ENCODE measurements at places on chromosomes 4 and X.

DNA sequence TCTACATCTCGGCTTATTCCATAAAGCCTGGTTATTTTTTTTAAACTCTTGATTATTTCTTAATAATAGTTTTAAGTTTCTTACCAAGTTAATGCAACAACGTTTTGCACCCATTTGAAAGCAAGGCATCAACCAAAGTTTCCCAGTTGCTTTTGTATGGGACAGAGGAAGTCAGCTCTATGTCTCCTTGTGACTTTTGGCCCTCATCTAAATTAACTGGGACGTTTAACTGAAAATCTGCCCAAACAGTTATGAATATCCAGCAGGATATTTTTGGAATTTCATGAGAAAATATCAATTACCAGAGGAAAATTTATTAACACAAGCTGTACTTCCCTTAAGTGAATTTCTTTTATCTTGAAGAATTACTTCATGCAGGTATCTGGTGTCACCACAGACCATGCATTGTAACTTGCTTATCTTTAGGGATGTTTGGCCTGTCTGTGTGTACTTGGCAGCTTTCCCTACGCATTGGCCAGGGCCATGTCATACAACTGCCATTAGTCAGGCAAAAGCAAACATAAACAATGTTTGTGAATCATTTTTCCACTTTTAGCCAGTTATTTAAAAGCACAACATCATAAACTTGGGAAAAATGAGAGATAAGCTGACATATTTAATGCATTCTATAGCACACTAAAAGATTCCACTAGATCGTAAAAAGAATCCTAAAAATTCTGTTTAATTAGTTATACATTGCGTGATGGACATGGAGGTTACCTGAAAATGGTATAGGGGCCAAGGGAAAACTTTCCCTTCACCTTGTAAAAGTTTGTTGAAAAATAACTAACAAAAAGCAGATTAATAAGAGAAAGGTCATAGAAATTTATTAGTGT lies 101.4 kb upstream of the PDE5A start:
- peak; percentile 13 for DNase-seq

- DNase-seq = no peak
These were observed 26.2 kb upstream of the GPR173 start for GRCh38 chrX:53022381-53022780.

DNA sequence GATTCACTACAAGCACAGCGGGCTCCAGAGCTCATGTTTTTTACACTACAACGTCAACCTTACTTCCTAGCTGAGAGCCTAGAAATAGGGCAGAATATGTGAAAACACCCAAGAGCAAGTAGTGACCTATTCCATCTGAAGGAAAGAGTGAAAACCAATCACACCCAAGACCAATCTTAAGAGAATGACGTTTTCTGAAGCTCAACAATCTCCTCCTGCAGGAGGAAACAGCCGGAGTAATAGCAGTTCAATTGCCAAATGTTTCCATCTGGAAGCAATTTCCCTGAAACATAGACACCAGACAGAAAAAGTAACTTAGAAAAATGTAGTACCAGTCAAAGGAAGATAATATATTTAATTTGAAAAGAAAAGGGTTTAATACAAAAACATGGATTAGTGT lies 142.4 kb downstream of the ANXA5 start:
- no peak for DNase-seq

DNA sequence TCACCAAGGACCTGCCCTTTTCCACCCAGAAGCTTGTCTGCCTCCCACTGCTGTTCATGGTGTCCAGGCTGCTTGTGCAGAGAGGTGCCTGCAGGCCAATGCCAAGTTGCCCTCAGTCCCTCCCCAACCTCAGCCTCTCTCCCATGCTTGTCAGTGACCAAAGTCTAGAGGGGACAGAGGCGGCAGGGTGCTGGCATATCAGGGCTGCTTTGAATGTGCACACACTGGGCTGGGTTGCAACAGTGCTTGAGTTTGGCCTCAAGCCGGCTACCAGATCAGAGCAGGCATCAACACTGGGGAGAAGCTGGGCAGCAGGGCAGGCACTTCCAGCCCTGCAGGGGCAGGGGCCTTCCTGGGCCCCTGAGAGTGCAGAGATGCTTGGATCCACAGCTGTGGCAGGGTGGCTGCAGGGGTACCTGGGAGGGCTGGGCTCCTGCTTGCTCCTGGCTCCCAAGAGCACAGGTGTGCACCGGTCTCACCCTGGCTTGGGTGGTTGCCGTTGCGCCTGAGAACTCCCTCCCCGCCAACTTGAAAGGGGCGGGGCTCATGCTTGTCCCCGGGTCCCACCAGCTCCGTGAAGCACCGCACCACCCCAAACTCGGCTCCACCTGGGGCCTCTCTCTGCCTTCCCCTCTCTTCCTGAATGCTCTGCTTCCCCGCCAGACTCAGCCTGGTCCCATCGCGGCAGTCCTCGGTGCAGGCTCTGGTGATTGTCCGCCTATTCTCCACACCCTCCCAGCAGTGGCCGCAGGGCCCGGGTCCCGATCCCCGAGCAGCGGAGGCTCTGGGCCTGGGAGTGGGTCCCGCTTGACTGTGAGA lies 1681.9 kb upstream of the ADGRL3 start:
- DNase-seq = no peak

- no peak for DNase-seq
These were observed 465.1 kb upstream of the GALNTL6 start for GRCh38 chr4:171348090-171348489.

DNA sequence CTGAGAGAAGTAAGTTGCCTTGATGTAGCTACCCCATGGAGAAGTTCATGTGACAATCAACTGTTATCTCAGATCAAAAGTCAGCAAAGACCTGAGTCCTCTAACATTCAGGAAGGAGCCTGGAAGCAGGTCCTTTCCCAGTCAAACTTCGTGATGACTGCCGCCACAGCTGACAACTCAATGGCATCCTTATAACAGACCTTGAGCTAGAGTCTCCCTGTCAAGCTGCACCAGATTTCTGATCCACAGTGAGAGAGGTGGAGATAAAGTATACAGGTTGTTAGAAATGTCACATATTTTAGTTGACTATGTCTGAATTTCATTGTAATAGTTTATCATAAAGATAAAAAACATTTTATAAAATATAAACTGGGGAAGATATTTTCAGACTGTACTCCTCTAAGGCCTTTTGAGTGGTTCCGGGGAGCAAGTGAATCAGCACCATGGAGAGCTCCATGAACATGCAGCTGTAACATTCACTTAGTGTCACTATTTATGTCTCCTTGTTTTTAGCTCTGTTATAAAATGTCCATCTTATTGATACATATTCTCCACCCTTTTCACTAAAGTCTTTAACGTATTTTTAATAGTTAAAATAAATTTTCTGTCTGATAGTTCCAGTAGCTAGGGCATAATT lies 1653.5 kb upstream of the AGA start:
- peak; percentile 6 for DNase-seq

DNA sequence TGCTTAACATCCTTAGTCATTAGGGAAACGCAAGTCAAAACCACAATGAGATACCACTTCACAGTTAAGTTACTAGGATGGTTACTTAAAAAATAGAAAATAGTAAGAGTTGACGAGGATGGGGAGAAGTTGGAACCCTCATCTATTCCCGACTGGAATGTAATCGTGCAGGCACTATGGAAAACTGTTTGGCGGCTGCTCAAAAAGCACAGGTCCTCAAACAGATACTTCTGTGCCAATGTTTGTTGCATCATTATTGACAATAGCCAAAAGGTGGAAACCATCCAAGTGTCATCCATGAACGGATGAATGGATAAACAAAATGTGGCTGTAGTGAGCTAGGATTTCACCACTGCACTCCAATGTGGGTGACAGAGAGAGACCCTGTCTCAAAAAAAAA lies 11.7 kb downstream of the CTAG1B start:
- no peak for DNase-seq

- DNase-seq = no peak
These were observed 245.0 kb upstream of the GEMIN8 start for GRCh38 chrX:14274691-14275090.

DNA sequence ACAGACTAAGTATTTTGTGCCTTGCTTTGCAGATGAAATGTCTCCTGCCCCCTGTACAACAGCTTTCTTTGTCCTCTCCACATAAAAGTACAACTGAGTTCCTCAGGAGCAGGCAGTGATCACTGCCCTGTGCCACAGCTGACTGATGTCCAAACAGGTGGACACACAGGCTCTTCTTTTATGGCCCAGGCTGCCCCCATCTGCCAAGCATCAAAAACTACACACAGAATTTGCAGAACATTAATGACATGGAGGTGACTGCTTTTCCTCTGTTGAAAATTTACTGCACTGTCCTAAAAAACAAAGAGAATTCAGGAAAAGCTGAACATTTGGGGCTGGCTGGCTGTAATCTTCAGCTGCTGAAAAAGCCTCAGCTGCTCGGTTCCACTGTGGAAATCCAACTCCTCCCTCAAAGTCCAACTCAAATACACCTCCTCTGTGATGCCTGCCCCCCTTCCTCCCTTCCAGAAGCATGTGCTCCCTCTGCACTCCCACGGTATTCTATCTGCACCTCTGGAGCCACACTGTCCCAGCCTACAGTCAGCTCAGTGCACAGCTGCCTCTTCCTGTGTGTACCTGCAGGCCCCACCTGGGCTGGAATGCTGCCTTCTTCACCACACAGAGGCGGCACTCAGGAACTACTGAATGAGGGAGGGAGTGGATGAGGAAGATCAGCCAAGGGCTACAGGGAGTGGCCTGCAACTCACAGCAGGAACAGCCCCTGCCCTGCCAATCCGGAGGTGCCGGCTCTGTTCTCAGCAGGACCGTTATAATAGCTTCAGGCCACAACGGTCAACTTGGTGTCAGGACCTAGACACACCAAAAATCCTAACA lies 10.3 kb downstream of the AFAP1 start:
- no peak for DNase-seq

GRCh38 chr4:125314676-125315575 lies at the start of gene FAT4:
Gene FAT4 (plus strand): TSS chr4:125314955. CDS start chr4:125316412, 1,457 bp downstream.
- DNase-seq = peak; percentile 86

GRCh38 chr4:88040707-88041106 lies 33.3 kb downstream of the PKD2 start:
- DNase-seq = peak; percentile 31

- peak; percentile 77 for DNase-seq
These were observed 54.9 kb downstream of the ACOX3 start for GRCh38 chr4:8385611-8386010.

GRCh38 chr4:153197301-153197700 lies 6.9 kb upstream of the TRIM2 start:
- no peak for DNase-seq

- DNase-seq = no peak
These were observed 13.8 kb downstream of the SH3BGRL start for GRCh38 chrX:81215685-81216084.

DNA sequence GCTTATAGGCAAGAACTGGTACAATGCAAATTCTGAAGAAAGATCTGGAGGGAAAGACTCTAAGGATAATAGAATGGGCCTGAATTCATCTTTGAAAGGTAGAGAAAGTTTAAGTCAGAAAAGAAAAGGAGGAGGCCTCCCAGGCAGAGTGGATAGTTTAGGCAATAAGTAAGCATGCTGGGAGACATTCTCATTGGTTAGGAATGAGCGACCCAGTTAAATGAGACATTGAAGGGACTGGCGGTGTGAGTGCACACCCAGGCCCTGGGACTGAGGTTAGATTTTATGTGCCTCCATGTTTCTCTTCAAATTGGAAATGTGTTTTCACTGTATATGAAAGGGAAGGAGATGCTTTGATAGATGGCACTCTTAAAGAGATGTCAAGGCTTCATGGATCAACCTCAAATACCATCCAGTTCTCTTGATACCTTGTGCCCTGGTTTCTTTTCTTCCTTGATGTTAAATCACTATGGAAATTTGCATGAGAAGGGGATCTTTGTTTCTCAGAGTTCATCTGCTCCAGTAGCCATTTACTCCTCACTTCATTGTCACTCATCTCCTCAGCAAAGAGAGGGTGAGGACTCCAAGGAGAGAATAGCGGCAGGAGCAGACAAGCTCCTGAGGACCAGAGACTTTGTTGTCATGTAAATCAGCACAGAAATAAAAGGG lies 584.2 kb upstream of the INTU start:
- DNase-seq = peak; percentile 4

- no peak for DNase-seq
These were observed 4.5 kb downstream of the PLXNB3 start for GRCh38 chrX:153768311-153769157.

DNA sequence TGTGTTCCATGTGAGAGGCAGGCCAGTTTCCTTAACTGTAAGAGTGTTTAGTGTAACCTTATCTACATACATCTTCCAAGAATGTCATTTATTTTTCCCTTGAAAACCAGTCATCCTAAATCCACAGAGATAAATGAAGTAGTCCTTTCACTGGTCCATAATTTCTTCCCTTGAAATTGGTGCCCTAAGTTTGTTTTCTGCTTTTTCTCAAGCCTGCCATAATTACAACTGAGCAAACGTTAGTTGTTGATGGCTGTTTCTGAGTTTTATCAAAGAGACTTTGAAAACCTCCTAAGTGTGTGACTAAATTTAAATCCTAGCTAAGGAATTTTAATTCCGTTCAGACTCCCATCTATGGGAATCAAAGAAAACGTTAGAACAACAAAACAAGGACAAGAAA lies 3.6 kb upstream of the TDO2 start:
- DNase-seq = peak; percentile 39

- no peak for DNase-seq
These were observed 602.0 kb downstream of the GLUD2 start for GRCh38 chrX:121649417-121649816.

GRCh38 chr4:159042097-159042605 lies 60.7 kb upstream of the RAPGEF2 start:
- DNase-seq = no peak

GRCh38 chr4:129278868-129279267 lies 182.9 kb downstream of the C4orf33 start:
- no peak for DNase-seq

- DNase-seq = peak; percentile 31
These were observed 545.2 kb downstream of the C4orf33 start for GRCh38 chr4:129641179-129641578.

- DNase-seq = no peak
These were observed 41.8 kb upstream of the IL21 start for GRCh38 chr4:122662701-122663100.
